Frontal cortex (tissue), 4 donors: ENCODE measurements at places on chromosomes 11 and 22. TPM values are rescaled to one million over a fixed set of nuclear protein-coding genes. Genes with fewer than 3 reads are reported as not detected.

The C11orf97 gene
- not detected for total RNA-seq

DNA sequence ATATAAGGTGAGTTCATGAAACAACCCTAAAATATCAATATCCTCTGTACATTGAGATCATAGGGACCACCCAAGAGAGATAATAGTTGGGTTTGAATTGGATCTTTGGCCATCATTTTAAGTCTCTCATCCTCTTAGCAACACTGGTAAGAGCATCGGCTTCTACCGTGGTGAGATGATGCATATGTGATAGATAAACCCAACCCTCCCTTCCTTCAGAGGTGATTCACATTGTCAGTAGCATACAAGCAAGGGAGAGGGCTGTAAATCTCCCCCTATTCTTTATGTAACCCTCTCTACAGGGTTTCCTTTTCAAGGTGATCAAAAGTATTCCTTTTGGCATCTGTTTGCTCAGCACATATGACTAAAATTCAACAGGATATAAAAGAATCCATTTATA lies 102.4 kb upstream of the MTMR2 start:
- DNase-seq, result no peak

- no peak for DNase-seq
Observed at GRCh38 chr11:4191031-4191571, 96.5 kb downstream of the RRM1 start.

- no peak for DNase-seq
Observed at GRCh38 chr22:39356464-39356863, 6.7 kb downstream of the SYNGR1 start.

DNA sequence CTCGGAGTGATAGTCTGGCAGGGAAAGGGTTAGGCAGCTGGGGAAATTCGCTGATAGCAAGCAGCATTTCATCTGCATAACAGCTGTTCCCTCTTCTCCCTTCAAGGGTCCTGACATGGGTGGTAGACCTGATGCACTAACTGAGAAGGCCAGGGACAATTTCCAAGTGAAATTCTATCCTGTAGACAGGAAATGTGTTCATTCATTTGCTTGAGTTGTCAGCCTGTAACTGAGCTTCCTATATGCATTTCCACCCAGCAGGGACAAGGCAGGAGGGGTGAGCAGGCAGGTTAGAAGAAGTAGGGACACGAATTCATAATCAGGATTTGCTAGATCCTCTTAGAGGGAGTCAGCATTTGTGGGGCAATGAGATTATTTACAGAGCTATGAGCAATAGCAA lies 154.3 kb upstream of the NCAM1 start:
- no peak for DNase-seq

The LRRC56 gene
- total RNA-seq, result 1.2 TPM

DNA sequence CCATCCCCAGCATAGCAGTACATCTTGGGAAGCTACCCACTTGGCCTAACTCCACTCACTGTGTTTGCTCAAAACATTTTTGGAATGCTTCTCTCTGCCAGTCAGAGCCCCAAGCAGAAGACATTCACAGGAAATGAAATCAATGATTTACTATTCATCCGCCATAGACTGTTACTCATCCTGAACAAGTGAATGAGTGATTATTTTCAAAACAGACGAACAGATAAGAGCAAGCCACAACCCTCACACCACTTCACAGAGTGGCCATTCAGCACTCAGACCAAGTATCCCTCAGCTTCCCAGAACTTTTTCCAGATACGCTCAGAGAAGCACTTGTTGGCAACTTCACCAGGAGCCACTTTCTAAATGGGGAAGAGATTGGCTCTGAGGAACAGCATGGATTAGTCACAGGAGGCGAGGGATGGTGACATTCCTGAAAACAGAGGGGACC lies 13.0 kb upstream of the UBASH3B start:
- no peak for DNase-seq

DNA sequence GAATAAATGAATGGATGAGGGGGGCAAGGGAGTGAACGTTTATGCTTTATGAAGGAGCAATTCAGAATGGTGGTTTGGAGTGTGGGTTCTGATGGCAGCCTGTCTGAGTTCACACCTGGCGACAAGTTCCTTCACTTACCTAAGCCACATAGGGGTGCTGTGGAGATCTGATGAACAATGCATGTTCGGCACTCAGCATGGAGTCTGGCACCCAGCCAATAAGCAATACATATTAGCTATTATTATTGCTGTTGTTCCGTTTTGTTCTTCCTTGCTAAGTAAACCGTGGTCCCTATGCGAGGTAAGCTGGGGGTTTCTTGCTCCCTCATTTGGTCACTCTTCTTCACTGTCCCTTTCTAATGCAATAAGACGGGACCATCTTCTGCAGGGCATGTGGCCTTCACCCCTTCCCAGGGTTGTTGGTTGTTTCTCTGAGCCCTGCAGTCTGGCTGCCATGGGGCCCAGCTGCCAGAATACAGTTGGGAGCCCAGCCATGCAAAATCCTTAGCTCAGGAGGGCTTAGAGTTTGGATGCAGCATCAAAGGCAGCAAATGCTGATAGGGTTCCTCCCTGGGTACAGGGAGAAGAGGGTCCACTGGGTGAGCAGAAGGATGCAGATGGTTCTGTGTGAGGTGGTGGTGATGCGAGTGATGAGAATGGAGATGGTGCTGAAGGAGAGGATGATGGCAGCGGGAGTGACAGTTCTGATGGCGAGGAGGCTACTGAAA lies 6.4 kb upstream of the PKNOX2 start:
- no peak for DNase-seq

The ABTB2 gene
- total RNA-seq, result 2.4 TPM

- DNase-seq, result no peak
Observed at GRCh38 chr11:72483412-72484186, 49.3 kb upstream of the CLPB start.

DNA sequence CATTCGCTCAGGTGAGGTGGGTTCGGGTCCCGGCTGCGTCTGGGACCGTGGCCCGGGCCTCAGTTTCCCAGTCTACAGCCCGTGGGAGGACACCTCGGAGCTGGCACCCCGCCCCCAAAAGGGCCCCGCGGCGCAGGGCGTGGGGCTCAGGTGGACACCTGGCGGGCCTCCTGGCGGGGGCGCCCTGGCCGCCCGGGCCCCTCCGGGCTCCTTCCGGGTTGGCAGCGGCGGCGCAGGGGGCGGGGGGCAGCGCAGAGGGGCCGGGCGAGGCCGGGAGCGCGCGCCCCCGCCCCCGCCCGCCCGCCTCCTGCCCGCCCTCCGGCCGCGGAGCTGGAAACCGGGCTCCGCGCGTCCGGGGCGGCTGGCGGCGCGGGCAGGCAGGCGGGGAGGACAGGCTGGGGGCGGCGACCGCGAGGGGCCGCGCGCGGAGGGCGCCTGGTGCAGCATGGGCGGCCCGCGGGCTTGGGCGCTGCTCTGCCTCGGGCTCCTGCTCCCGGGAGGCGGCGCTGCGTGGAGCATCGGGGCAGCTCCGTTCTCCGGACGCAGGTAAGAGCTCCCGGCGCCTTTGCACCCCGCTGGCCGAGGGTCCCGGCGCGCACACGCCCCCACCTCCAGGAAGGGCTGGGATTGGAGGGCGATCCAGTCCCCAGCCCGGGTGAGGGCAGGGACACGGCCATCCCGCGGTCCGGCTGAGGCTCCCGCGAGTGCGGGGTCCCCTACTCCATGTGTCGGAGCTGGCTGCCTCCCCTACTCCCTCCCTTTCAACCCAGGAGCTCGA lies at the start of gene EMID1:
Gene EMID1 (plus strand): TSS at position 303 of the 778 bp plus-strand sequence. CDS start 143 bp downstream, at position 446.
- peak; percentile 57 for DNase-seq

DNA sequence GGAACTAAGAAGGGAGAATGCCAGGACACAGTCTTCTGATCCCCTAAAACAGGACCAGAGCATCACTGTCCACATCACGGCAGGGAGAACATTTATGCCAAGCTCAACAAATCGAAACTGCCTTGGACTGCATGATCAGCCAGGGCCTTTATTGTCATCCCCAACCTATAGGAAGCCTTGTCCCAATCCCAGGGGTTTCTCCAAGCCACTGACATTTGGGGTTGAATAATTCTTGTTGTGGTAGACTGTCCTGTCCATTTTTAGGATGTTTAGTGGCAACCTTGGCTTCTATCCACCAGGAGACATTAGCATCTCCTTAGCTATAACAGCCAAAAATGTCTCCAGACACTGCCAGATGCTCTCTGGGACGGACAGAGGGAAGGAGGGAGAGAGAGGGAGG lies 37.1 kb downstream of the RPL27A start:
- DNase-seq, result no peak

The RIBC2 gene
- 0.41 TPM for total RNA-seq

GRCh38 chr22:47210686-47211085 lies 448.2 kb downstream of the TBC1D22A start:
- no peak for DNase-seq

The CDHR5 gene
- total RNA-seq, result not detected

The TCN1 gene
- not detected for total RNA-seq

DNA sequence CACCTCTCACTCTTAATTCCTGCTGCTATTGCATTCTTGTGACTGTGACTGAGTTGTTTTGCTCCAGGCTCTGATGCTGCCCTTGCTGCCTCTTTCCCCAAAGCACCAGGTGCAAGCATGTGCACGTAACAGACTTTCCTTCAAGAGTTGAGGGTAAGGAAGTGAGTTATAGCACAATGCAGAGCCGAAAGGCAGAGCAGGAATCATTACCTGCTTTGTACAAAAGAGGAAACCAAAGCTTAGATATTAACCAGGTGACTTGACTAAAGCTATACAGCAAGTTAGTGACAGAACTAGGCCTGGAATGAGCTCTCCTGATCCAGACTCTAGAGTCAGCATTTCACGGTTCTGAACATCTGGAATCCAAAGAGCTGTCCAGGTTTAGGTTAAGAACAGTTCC lies 33.6 kb downstream of the NEU3 start:
- no peak for DNase-seq

- no peak for DNase-seq
Observed at GRCh38 chr11:3613998-3614741, 27.6 kb downstream of the ART5 start.

GRCh38 chr11:4194889-4195288 lies 100.3 kb downstream of the RRM1 start:
- DNase-seq, result no peak

- no peak for DNase-seq
Observed at GRCh38 chr22:49966041-49966773, 5.6 kb downstream of the PIM3 start.

DNA sequence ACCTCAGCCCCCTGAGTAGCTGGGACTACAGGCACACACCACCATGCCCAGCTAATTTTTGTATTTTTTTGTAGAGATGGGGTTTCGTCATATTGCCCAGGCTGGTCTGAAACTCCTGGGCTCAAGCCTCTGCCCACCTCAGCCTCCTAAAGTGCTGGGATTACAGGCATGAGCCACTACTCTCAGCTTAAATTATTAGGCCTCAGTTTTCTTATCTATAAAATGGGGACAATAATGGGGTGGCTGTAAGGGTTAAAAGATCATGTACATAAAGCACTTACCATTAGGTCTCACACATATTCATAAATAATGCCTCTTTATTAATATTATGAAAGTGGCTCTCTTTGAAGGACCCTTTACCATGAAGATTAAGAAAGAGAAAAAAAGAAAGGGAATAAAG lies 31.5 kb upstream of the CKAP5 start:
- no peak for DNase-seq

The ALX4 gene
- 1.2 TPM for total RNA-seq

The MMP11 gene
- total RNA-seq, result 18.8 TPM

- DNase-seq, result no peak
Observed at GRCh38 chr11:72075109-72075508, 5.2 kb downstream of the NUMA1 start.

DNA sequence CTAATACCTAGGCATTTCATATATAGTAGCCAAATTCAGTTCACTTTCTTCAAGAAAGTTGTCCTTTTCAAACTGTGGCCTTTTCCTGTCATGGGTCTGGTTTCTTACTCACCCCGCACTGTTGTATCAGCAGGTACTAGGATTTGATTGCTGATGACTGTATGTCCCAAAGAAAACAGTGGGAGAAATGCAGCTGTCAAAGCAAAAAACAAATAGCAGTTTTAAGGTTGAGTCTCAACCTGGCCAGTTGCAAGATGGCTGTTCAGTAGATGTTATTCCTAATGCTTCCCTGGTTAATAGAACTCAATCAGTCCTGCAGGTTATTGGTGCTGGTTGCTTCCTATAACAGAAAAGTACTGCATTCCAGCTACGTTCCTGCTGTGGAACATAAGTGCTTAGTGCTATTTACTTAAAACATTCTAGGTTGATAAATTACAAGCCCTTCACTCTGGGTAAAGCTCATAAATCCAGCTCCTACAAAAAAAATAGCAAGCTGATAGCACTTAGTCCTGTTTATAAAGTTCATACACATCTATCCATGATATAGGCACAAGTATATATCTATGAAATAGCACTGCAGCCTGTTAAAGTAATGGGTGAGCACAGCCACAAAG lies 26.6 kb downstream of the NF2 start:
- DNase-seq, result no peak

- no peak for DNase-seq
Observed at GRCh38 chr22:38657045-38657909, 839 bp downstream of the CBY1 start.

- no peak for DNase-seq
Observed at GRCh38 chr11:99960536-99960935, 726.6 kb upstream of the ARHGAP42 start.

GRCh38 chr11:44627911-44628729 lies 62.7 kb downstream of the CD82 start:
- DNase-seq, result peak; percentile 66

- DNase-seq, result no peak
Observed at GRCh38 chr11:40722179-40722795, 737.2 kb downstream of the LRRC4C start.

GRCh38 chr22:41925783-41926460 lies 684 bp downstream of the TNFRSF13C start:
- no peak for DNase-seq

GRCh38 chr11:7672276-7672959 lies 882 bp downstream of the CYB5R2 start:
- DNase-seq, result no peak

The MYO18B gene
- total RNA-seq, result not detected

The KRTAP5-2 gene
- not detected for total RNA-seq

DNA sequence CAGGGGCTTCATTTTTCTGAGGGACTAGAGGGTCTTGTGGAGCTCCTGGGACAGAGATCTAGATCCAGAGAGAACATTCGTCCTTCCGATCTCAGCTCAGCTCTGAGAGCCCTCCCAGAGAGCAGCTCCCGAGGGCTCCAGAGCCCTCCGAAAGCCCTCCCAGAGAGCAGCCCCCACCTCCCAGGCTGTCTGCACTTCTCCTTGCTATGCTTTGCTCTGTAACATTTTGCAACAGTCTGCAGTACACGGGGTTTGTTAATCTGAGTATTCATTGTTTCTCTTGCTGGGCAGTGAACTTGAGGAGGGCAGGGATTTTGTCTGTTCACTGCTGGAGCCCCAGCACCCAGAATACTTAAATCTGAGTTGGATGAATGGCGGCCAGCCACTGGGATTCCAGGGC lies 2.6 kb downstream of the GGA1 start:
- no peak for DNase-seq
